ENCODE measurements at places on chromosomes 1 and 21.
A peak's percentile ranks its signal among the peaks of the same experiment; 100 is the strongest.

- no peak for DNase-seq
Observed at GRCh38 chr1:27831568-27832410, 1.2 kb downstream of the PPP1R8 start.

DNA sequence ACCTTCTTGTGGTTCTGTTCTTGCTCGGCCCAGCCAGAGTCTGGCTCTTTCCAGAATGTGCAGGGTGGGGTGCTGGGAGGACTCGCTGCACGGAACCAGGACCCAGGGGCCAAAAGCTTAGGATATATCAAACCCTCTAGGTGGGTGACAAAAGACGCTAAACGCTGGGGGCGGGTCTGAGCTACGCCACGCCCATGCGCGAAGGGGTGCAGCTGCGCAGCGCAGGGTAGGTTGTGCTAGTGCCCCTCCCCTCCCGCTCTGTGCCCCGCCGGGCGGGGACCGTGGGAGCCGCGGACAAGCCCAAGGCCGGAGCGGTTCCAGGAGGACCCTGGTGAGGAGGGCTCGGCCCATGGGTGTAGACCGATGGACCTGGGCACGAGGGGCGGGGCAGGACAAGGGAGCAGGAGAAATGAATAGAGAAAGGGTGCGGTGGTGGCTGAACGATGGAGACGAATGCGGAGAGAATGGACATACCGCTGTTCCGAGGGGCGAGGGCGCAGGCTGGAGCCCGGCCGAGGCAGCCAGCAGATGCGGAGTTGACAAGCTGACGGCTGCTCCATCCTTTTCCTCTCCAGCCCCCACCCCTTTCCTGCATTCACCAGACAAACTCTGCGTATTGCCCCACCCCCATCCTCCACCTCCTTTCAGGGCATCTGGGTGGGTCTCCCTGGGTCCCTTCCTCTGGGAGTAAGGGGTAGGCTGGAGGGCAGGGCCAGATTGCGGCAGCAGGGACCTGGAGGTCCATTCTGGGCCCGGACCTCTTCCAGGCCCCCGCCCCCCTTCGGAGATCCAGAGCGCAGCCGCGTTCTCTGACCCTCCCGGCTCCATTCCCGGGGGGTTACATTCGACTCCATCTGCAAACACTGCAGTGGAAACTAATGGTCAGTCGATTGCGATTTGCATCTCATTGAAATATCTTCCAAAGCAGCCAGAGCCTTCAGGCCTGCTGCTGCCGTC lies at the start of gene RUSC1:
RUSC1 (plus strand) TSS at position 234 of the 957 bp plus-strand sequence. CDS start 880 bp downstream, outside the sequence.
- DNase-seq, result peak; percentile 25

GRCh38 chr1:222129041-222129440 lies 387.2 kb upstream of the DUSP10 start:
- no peak for DNase-seq

GRCh38 chr1:227305894-227306626 lies 12.2 kb downstream of the CDC42BPA start:
- DNase-seq, result no peak

- DNase-seq, result no peak
Observed at GRCh38 chr1:53303726-53304515, 23.9 kb downstream of the LRP8 start.

- DNase-seq, result no peak
Observed at GRCh38 chr1:31228986-31229385, 10.7 kb downstream of the NKAIN1 start.

GRCh38 chr1:245960171-245960570 lies 546.9 kb downstream of the SMYD3 start:
- no peak for DNase-seq

GRCh38 chr21:42815217-42815616 lies 64.1 kb downstream of the WDR4 start:
- no peak for DNase-seq

GRCh38 chr1:92117526-92117925 lies 37.4 kb downstream of the BTBD8 start:
- DNase-seq, result no peak

GRCh38 chr1:208437401-208437800 lies 193.2 kb upstream of the PLXNA2 start:
- no peak for DNase-seq

DNA sequence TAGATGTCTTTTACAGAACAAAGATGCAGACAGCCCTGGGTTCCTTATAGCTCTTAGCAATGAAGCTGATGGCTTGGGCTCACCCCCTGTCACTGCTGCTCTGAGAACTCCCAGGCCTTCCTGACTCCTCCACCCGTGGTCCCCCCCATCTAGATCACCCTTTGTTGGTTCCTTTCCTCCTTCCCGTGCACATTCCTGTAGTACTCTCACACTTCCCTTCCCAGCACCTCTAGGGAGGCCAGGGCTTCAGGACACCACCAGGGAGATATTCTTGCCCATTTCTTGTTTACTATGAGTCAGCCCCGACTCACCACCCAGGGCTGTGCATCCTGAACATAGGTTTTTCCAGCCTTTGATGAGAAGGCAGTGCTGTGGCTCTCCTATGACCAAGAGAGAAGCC lies 14.4 kb upstream of the NOS1AP start:
- DNase-seq, result no peak

DNA sequence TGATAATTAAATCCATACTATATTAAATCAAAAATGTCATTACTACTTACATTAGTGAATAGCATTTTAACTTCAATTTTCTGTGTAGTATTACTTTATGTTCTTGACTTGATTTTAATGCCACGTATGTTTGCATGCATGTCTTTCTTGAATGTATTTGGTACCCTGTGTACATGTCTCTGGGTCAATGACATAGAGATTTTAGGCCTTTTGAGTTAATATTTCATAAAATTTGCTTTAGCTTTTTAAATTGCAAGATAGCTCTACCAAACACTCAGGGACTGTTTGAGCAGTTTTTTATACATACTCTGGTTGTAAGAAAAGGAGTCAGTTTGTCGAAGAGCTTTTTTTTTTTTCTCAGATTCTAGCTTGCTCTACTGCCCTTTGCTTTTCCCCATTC lies 1.5 kb downstream of the MLLT11 start:
- no peak for DNase-seq

DNA sequence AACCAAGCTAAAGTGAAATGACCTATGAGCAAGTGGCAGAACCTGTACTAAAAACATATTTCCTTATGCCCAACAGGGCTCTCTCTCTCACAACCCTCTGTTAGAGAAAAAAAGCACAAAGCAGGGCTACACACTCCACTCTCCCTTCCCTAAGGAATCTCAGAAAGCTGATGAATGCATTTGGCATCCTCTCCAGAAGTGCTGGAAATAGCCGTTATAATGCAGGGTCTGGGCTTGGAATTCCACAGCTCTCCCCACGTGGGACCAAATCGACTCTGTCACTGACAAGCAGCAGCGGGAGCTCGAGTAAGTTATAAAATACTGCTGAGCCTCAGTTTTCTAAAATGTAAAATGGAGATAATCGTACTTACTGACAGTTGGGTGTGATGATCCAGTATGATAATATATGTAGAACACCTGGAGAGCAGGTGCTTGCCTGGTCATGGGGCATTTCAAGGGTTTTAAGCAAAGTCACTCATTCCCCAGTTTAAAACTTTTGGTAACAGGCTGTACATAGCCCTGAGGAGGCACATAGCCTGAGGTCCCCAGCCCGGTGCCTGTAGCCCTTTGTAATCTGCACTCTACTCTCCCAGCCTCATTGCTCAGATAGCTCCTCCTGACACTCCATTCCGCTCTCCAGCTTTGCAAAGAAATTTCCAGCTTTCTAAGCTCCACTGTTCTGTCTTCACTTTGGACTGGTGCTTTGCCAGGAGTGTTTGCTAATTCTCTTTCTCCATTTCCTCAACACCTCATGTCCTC lies 175.6 kb upstream of the DAB1 start:
- no peak for DNase-seq

GRCh38 chr1:200794506-200795065 lies 55.9 kb downstream of the CAMSAP2 start:
- no peak for DNase-seq

DNA sequence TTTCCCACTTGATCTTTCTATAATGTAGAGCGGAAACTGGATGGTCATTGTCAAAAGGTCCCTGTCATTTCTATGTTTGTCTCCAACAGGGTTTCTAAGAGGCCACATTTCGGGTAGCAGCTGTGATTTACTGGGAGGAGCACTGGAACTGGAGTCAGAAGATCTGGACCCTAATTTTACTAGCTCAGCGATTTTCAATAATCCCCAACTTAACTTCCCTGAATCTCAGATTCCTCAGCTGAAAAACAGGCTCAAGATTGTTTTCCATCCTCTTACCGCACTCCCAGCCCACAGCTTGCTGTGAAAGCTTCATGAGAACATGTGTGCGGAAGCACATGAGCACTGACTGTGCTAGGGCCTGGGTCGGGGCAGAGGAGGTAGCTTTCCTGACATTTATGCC lies 19.9 kb upstream of the RGS4 start:
- no peak for DNase-seq

DNA sequence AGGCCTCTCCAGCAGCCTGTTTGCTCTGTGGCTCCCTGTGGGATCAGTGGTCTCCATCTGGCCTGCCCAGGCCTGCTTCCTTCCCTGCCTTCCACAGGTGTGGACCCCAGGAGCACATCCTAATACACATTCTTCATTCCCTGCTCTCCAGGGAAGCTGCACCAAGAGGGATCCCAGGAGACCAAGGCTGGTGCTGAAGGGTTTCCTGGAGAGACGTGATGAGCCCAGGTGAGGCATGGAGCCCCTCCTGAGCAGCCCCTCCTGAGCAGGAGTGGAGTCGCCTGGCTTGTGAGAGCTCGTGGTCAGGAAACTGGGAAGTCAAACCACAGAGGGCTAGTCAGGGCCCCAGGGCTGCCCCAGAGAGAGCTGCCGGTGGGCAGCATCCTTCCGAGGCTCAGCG lies 561.4 kb downstream of the MATN1 start:
- DNase-seq, result no peak

GRCh38 chr1:186208405-186209129 lies 166.5 kb downstream of the TPR start:
- no peak for DNase-seq

GRCh38 chr1:68377098-68377497 lies 72.7 kb downstream of the RPE65 start:
- no peak for DNase-seq

GRCh38 chr21:15001857-15002606 lies 62.8 kb downstream of the NRIP1 start:
- no peak for DNase-seq

DNA sequence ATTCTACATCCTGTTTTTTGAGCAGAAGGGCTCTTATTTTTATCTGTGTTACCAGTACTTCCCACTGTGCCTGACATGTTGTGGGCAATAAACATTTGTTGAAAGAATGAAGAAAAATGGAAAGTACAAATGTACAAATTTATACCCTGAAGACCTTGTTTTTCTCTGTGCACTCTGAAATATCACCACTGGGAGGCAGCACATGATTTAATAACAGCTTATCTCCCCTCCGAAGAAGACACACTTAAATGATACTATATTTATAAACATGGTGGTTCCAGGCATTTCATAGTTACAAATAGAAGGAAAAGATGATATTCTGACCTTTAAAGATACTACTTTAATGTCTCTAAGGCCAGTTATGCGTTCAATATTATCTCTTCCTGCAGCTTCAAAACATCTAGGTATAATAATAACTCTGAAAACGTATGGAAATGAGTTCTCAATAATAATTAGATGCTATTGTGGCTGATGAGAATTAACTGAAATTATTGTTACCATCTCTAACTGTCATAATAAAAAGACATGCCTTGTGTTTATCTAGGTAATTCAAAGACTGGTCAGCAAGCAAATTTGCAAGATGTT lies 12.8 kb downstream of the DYNLT5 start:
- peak; percentile 36 for DNase-seq

DNA sequence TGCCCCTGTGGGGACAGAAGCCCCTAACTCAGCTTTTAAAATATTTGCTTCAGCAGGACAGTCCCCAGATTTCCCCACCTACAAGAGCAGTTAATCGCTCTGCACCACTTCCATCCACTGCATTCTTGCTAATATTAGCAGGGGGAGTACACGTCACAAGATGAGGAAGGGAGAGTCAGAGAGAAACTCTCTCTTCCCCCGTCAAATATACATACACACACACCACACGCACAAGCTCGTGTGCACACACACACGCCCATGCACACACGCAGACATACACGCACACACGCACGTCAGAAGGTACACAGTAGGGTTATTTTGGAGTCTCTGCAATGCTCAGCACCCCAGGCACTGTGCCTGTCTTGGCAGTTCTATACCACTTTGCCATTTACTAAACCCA lies 2.1 kb downstream of the CLCA1 start:
- DNase-seq, result no peak

- DNase-seq, result no peak
Observed at GRCh38 chr1:220062629-220063028, 16.3 kb upstream of the EPRS1 start.

DNA sequence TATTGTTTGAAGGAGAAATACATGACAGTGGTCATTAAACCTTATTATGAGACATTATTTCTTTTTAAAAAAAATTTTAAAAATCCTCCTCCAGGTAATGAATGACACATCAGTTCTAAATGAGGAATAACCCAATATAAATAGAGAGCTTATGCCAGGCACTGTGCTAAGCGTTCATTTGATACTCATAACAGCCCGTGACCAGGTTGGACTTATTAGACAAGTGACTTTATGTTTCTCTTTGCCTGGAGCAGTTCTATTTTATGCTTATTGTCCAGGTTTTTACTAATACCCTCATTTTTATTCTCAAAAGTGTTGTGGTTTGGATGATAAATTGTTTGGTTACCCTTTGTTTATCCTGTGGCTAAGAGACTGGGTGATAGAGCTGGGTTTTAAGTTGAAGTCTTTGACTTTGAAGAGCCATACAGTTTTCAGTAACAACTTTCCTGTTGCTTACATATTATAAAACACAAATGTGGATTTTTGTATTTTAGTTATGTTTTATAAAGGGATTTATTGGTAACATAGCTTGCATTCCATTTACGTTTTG lies 84.2 kb downstream of the RABGAP1L start:
- no peak for DNase-seq

GRCh38 chr1:93078638-93078985 lies 471 bp upstream of the MTF2 start:
- no peak for DNase-seq

GRCh38 chr1:9871707-9872425 lies 38.2 kb downstream of the CTNNBIP1 start:
- no peak for DNase-seq

- no peak for DNase-seq
Observed at GRCh38 chr1:47650611-47651010, 212.8 kb downstream of the FOXD2 start.

DNA sequence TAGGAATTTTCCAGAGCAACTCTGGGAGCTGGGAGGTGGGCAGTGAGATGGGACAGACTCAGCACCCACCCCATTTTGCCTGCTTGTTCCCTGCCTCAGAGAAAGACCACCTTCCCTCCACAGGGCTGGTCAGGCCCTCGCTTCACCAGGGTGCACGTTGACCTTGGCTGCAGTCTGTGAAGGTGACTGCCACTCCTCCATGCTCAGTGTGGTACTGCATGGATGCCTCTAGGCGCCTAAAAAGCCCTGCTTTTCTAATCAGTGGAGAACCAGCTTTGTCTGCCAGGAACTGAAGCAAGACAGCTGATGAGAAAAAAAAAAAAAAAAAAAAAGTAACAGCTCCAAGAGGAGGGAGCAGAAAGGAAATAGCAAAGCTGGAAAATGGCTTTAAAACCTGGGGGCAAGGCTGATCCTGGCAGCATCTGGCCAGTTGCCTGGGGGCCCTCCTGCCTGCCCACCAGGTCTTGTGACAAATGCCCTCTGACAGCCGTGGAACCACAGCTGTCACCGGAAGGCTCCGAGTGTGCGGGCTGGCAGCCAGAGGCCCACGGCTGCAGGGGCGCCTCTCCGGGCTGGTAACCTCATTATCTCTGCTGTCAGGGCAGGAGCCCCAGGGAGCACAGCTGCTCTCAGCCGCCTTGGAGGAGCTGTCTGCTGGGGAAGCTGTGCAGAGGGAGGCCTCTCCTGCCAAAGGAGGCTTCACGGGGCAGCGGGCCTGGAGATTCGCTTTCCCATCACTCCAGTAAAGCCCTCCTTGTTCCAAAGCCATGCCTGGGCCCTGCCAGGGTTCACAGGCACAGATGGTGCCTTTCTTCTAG lies 13.7 kb downstream of the KIAA1614 start:
- DNase-seq, result peak; percentile 50
